Right cardiac atrium (tissue), 5 donors: ENCODE measurements at places on chromosomes 2 and 18. TPM values are rescaled to one million over a fixed set of nuclear protein-coding genes. Genes with fewer than 3 reads are reported as not detected.

DNA sequence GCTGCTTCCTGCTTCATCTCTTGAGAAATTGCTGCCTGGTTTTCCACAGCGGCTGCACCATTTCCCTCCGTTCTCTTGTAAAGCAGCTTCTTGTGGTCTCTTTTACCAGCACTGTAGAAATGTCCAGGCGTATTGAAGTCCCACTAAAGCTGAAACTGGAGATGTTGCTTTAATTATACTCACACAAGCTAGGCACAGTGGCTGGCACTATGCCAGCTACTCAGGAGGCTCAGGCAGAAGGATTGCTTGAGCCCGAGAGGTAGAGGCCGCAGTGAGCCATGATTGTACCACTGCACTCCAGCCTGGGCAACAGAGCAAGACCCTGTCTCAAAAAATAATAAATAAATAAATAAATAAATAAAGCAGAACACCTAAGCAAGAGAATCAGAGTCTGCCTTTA lies 19.2 kb upstream of the ATP9B start:
- no peak for DNase-seq

- DNase-seq = no peak
These were observed 357.9 kb downstream of the THSD7B start for GRCh38 chr2:137123226-137123625.

DNA sequence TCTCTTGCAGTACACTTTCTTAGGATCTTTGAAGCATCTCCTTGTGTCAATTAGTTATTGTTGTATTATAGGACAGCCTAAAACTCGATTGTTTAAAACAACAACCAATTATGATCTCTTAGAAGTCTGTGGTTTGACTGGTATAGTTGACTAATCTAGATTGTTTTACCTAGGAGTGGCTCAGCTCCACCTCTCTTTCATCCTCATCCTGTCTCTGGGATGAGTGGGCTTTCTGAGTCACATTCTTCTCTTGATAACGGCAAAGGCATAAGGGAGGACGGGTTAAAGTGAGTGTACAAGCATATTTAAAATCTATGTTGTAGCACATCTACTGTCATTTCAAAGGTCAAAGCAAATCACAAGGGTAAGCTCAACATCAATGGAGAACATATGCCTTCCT lies 102.3 kb upstream of the GULP1 start:
- DNase-seq = no peak

DNA sequence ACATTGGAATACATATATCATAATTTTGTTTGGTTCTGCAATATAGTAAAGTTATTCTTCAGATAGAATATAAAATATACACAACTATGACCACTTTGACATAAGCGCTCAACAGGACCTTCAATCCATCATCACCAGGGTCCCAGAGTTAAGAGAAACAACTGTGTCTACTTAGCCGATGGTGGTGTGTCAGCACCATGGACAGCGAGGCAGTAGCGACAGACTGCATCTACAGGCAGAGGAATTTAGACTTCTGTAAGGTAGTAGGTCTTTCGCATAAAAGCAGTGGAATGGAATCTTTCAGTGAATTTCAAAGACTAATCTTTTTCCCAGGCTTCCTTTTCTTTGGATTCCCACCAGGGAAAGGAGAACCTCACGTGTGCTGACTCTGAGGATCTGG lies 20.5 kb upstream of the LRPPRC start:
- peak; percentile 23 for DNase-seq

DNA sequence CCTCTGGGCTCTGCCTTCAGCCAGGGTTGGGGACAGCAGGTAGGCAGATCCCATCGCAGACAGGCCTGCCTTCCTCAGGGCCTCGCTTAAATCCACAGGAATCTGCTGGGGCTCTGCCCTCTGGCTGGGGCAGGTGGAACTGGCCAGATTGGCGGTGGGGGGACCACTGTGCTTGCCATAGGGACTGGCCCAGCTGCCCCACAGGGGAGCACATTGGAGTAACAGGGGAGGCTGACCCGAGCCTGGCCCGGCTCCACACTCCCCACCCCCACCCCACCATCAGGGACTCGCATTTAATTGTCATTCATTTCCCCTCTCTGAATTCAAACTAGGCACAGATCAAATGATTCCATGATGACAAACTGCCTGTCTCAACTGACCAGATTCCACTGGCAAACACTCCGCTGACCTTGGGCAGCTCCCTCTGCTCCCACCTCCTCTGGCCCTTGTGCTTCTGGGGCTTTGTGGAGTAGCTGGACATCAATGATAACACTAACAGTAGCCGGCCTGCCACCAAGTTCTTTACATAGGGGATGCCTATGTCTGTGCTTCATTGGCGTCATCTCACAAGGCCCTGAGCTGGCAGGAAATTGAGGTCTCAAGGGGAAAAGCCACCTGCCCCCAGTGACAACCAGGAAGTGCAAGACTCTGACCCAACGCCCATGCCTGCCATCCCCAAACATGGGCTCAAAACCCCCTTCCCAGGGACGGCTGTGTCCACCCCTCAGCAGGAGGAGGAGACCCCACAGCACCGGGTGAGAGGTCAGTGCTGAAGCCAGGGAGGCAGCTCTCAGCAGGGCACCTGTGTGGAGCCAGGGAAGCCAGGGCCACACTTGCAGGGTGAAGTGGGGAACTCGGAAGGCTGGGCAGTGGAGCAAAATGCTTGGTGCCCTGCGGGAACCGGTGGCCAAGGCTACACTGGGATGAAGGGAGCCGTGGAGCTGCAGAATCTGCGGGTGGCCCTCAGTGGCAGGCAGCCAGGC lies 2.1 kb upstream of the B3GNT7 start:
- no peak for DNase-seq

DNA sequence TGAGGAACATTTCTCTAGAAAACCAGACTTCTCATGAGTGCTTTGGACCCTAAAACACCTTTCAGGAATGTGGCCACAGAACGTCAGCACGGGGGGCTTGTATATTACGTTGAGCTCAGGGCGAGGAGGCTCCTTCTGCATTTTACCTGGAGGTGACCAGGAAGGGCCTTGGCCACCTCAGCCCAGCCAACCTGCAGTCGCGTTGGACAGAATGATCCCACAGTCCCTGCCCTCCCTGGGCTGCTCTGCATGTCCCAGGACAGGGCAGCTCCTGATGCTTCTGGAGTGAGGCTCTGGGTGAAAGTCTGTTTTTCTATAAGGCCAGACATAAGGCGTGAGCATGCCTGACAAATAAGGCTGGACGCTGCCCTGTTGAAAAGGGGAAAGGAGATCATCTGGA lies 121.9 kb downstream of the NDUFA10 start:
- no peak for DNase-seq

- DNase-seq = no peak
These were observed 40.6 kb upstream of the RIOK3 start for GRCh38 chr18:23412351-23412964.

DNA sequence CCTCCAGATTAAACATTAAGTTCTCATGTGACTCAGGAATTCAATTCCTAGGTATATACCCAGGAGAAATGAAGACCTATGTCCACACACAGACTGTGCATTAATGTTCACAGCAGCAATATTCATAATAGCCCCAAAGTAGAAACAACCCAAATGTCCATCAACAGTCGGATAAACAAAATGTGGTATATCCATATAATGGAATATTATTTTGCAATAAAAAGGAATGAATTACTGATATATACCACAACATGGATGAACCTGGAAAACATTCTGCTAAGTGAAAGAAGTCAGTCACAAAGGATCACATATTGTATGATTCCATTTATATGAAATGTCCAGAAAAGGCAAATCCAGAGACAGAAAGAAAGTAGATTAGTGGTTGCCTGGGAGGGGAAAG lies 20.5 kb downstream of the PELI1 start:
- no peak for DNase-seq

GRCh38 chr2:175930504-175930903 lies 71.6 kb downstream of the LNPK start:
- DNase-seq = no peak

- no peak for DNase-seq
These were observed 323.9 kb upstream of the TFPI start for GRCh38 chr2:187878112-187878511.

DNA sequence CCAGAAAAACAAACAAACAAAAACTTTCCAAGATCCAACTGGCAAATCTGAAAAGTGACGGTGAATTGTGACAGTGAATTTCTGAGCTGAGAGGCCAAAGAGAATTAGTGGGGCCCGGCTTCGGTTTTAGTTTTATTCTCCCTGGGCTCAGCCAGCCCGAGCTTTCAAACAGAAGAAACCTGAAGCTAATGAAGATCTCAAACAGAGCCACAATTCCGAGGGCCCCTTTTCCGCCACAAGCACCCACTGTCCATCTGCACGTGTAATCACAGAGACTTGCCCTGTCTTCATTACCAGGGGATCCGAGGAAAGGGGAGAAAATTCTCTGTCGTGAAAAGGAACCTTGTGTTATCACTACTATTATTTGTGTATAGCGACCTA lies 4.2 kb upstream of the ONECUT2 start:
- DNase-seq = no peak

- DNase-seq = no peak
These were observed 128.2 kb upstream of the DLX2 start for GRCh38 chr2:172230889-172231401.

DNA sequence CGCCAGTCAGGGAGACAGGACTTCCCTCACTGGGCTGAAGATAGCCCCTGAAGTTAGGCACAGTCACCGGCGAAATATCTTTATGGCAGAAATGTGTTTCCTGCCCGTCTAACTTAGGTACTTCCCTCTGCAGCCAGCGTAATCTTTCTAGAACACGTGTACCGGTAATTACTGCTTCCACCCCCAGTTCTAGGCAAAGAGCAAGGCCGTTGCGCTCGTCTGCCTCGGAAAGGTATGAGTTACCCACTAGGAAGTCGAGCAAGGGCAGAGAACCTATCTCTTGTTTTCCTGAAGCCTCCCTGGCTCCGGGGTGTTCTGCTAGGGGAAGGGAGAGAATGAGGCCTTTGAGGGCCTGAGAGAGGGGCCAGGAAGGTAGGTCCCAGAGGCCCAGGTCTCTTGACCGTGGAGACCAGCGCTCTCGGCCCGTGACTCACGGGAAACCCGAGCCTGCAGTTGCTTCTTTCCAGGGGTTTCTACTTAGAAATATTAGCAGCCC lies 70.0 kb downstream of the TWSG1 start:
- DNase-seq = no peak

- DNase-seq = no peak
These were observed 1.3 kb downstream of the RNPEPL1 start for GRCh38 chr2:240569523-240569997.

DNA sequence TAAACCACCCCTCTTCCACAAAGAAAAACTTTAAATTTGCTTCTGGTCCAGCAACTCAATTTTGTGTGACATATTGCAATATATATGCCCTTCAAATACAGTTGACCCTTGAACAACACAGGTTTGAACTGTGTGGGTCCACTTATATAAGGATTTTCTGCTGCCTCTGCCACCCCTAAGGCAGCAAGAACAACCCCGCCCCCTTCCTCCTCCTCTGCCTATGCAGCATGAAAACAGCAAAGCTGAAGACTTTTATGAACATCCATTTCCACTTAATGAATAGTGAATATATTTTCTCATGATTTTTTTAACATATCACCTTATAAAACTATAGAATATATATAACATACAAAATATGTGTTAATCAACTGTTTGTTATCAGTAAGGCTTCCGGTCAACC lies 58.3 kb downstream of the EML4 start:
- no peak for DNase-seq

TSGA10 gene
- 2.5 TPM for polyA plus RNA-seq

CCDC74B gene
- 1.9 TPM for polyA plus RNA-seq

LCT gene
- not detected for polyA plus RNA-seq

EGR4 gene
- 0.48 TPM for polyA plus RNA-seq

GREB1L gene
- 7.4 TPM for polyA plus RNA-seq

FER1L5 gene
- polyA plus RNA-seq = 0.05 TPM

GRHL1 gene
- 0.81 TPM for polyA plus RNA-seq
